Stimulated activated CD4-positive, alpha-beta T cell treated with anti-CD3 and anti-CD28 coated beads, Interleukin-12 subunit alpha, Interleukin-12 subunit beta, amount 100 ng/mL, for 24 hours (primary cell): ENCODE measurements at places on chromosomes 16 and 17.
A peak's percentile ranks its signal among the peaks of the same experiment; 100 is the strongest.

GRCh38 chr17:43350888-43351361, 47.9 kb upstream of the ARL4D start:
- no peak for DNase-seq

DNA sequence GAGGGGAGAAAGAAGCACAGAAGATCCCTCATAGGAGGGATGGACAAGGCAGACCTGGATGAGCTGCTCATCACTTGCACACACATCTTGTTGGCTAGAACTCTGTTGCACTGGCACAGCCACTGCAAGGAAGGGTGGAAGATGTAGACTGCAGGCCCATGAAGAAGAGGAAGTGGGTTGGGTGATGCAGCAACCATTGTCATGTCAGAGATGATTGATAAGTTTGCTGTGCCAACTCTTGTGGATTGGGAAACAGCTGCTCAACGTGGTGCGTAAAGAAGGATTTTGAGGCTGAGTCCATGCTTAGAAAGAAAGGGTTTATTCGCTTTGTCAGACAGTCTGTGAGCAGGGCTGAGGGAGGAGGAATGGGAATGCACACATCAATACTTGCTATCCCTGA, 161.4 kb upstream of the MPHOSPH6 start:
- no peak for DNase-seq

- DNase-seq, result no peak
These were observed 46.6 kb downstream of the MSI2 start for GRCh38 chr17:57302690-57303465.

DNA sequence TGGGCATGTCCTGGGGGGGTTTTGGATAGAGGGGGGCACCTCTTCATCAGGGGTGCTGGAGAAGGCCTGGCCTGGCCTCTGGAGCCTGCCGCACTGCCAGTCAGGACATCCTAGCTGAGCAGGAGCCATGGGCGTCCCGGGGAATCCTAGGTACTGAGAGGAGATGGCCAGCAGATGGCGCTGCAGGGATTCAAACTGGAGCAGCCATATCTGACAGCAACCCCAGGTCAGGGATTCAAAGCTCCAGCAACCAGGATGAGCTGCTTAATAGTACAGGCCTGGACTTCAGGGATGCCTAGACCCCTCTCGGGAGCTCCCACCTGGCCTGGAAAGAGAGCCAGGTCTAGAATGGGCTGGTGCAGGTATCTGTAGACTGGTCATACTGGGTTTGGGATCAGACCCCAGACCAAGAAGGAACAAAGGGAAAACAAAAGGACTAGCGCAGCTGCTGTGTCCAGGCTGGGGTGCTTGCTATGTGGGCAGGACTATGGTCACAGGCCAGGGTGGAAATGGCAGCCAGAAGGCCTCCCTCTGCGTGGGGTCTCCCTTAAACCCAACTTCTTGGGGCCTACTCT, 306.9 kb upstream of the RBFOX1 start:
- peak; percentile 33 for DNase-seq

DNA sequence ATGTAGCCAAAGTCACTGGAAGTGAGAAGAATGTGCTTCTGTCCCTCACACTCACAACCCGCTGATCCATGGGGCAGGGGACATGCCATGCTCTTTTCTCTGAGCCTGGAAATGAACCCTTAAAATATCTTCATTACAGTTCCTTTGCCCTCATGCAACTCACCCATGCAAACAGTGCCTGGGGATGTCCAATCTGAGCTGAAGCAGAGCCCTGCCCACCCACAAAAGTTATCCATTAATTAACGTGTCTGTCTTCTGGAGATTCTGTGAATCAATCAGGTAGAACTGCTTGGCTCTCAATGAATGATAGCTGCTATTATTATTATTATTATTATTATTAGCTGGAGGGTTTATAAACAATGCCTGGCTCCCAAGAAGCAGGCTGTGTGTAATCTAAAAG, 133.7 kb downstream of the USP31 start:
- no peak for DNase-seq

GRCh38 chr17:67374329-67375053, 2.6 kb upstream of the PITPNC1 start:
- DNase-seq, result peak; percentile 85

- DNase-seq, result no peak
These were observed 21.2 kb downstream of the ARHGAP17 start for GRCh38 chr16:24993722-24994686.

DNA sequence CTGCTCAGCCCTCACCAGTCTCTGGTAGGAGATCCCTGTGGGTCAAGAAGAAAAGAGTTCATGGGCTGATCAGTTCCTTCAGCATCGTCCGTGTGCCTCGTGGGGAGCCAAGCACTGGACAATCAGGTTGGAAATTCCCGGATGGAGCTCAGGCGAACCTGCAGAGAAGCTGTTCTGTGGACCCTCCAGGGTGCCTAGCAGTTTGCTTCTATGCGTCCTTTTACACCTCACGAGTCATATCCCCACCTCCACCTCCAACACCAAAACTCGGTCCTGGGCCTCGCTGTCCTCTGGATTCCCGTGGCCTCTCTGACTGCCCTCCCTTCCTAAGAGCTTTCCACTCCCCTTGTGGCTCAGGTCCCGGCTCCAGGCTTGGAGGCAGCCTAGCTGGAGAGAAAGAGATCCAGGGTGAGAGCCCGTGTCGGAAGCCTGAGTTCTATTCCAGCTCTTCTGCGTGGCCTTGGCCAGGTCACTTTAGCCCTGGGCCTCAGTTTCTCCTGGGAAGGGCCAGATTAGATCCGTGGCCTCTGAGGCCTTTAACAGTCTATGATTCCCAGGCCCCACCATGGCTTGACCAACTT, 26.2 kb upstream of the PIK3R6 start:
- DNase-seq, result no peak

DNA sequence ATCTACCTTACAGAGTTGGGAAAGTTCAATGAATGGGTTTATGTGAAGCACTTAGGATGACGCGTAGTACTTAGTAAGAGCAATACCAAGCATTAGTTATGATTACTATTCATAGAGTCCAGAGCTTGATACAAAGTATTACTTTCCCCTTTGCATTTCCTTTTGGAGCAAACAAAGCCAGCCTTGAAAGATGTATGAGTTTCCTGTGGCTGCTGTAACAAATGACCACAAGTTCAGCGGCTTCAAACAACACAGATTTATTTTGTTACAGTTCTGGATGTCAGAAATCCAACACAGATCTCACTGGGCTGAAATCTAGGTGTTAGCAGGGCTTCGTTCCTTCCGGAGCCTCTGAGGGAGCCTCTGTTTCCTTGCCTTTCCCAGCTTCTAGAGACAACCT, 8.6 kb upstream of the MLYCD start:
- DNase-seq, result no peak
